ENCODE measurements at places on chromosomes 4 and X.

- DNase-seq, result no peak
Observed at GRCh38 chrX:18353931-18354368, 538 bp downstream of the SCML2 start.

- DNase-seq, result no peak
Observed at GRCh38 chrX:7074148-7074907, 73.2 kb upstream of the STS start.

DNA sequence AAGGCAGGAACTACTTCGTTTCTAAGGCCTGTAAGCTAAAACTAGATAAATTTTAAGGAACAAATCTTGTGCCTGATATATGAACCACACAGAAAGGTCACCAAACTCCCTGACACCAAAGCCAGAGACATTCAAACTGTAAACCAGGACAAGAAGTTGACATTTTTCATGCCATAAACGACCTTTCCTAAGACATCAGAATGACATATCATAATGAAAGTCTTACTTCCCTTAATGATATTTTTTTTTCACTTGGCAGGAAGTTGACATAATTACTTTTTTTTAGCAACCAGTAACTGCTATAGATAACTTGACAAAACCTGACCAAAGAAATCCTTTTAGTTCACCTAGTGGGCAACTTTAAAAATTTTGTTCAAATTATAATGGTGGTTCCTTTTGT, 231.5 kb upstream of the AGTR2 start:
- DNase-seq, result no peak

DNA sequence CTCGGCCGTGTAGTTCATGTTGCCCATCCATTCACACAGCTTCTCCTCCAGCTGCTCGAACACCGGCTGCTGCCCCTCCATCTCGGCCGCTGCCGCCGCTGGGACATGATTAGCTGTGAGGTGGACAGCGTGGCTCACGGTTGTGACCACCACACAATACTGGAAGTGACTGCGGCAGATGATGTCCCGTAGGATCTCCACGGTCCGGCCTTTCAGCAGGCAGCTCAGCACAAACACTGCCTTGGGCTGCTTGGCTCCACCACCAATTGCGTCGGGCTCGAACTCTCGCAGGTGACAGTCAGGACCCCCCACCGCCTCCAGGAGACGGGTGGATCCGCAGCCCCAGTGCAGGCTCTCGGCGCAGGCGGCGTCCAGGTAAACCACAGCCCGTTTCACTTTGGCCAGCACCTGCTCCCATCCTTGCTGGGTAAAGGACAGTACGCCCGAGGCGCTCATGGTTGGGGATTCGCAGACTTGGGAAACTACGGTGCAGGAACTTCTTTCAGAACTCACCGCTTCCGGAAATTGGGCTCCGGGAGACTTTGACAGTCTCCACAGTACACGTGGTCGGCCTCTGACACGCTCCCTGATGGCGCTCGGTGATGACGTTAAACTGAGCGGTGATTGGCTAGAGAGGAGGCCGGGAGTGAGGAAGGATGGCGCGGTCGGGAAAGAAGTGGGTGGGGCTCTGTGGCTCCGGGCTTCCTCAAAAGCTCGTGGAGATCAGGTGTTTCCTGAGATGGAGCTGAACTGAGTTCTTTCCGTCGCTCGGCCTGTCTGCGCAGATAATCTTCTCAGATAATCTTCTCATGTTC, at the start of gene SCFD2:
TSS of gene SCFD2 (minus strand) at position 576 of the 815 bp plus-strand sequence.
- DNase-seq, result peak; percentile 99

DNA sequence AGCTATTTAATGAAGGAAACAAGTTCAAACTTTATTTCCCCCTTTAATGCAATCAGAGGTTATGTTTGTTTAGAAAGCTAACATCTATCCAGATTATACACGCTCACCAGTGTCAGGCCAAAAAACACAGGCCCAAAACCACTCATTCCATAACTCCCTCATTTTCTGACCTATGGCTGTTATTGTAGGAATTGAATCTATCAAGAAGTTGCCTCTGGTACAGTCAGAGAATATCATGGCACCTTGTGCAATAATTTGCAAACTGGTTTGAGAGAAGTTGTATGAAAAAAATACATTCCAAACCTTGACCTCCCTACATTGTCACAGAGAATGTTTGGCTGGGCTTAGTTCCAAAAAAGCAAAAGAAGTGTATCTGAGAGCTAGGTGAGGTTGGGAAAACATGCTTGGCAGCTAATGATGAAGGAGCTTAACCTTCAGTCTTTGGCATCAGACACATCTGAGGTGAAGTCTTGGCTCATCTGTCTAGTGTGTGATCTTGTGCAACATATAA, 591.0 kb downstream of the ANKRD50 start:
- DNase-seq, result no peak

GRCh38 chr4:88706574-88706973, 8.9 kb upstream of the NAP1L5 start:
- DNase-seq, result no peak

GRCh38 chrX:84160736-84161135, 27.3 kb downstream of the RPS6KA6 start:
- DNase-seq, result no peak

- no peak for DNase-seq
Observed at GRCh38 chrX:427812-428725, 41.4 kb upstream of the PPP2R3B start.

- DNase-seq, result no peak
Observed at GRCh38 chr4:72858328-72858727, 211.2 kb downstream of the COX18 start.

GRCh38 chr4:185754961-185755360, 57.0 kb downstream of the SORBS2 start:
- DNase-seq, result no peak

GRCh38 chr4:15677507-15677988, 4.1 kb upstream of the FAM200B start:
- DNase-seq, result no peak
